AG08395 (cell line): ENCODE measurements at places on chromosomes 2 and 18.

DNA sequence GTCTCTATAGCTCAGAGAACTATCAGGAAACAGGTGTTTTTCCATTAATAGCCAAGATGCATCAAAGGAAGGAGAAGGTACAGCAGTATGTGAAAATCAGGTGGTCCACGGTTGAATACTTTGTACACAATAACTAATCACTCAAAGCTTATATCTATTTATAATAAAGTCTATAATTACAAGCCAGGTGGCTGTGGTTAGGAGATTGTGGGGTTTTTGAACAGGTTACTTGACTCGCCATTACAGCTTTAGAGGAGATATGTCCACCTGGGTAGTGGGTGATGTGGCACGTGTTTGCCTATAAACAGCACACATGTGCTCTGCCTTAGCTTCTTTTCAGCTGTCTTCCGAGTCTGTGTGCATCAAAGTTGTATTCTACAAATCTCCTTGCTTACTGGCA, 892.2 kb upstream of the ZEB2 start:
- no peak for DNase-seq

- peak; percentile 7 for DNase-seq
These were observed 381.6 kb downstream of the ERBB4 start for GRCh38 chr2:212157012-212157411.

GRCh38 chr2:222381566-222381965, 42.8 kb upstream of the SGPP2 start:
- DNase-seq, result no peak

GRCh38 chr18:55886886-55887285, 298.9 kb upstream of the TCF4 start:
- no peak for DNase-seq

DNA sequence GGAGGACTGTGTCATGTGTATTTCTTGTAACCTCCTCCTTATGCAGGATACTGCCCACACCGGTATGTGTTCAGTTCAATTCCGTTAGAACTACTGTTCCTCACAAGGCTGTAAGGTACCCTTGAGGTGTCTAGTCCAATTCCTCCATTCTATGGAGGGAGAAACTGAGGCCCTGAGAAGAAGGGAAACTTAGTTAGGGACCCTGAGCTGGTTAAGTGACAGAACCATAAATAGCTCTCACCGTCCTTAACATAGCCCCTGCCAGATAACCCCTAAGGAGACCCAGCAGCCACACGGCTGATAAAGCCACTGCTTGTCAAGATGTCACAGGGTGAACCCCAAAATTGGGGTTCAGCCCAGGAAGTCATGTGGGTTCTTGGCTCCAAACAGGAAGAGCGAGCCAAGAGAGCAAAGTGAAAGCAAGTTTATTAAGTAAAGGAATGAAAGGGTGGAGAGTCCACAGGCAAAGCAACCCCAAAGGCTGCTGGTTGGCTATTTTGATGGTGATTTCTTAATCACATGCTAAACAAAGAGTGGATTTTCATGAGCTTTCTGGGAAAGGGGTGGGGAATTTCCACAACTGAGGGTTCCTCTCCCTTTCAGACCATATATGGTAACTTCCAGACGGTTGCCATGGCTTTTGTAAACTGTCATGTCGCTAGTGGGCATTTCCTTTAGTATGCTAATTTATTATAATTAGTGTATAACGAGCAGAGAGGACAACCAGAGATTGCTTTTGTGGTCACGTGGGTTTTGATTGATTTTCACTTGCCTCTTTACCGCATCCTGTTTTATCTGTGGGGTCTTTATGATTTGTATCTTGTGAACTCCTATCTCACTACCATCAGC, 83.4 kb upstream of the RTN4 start:
- DNase-seq, result peak; percentile 82

DNA sequence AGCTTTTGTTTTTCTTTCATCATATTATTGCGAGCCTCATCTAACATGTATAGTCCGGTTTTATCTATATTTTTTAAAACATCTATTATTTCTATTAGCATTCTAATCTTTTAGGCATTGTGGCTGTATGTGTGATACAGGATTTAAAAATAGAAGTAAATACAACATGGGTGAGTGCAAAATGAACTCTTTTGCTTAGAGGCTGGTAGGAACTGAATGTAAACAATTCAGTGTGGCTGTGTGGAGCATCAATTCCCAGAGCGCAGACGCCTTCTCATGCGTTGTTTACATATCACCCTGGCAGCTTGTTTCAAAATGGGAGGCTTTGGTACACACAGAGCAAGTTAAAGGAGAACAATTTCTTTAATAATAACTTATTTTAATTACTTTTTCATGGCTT, 836 bp downstream of the DTNA start:
- no peak for DNase-seq

GRCh38 chr2:45205480-45205879, 196.2 kb upstream of the SIX2 start:
- DNase-seq, result no peak

- DNase-seq, result no peak
These were observed 15.3 kb upstream of the GPR39 start for GRCh38 chr2:132401326-132401725.
